ENCODE measurements at places on chromosomes 1 and 21. TPM values are rescaled to one million over a fixed set of nuclear protein-coding genes. Genes with fewer than 3 reads are reported as not detected.
A peak's percentile ranks its signal among the peaks of the same experiment; 100 is the strongest.

GRCh38 chr1:221708987-221709386 is 32.9 kb downstream of the DUSP10 start:
- peak; percentile 30 for DNase-seq

Gene TRIM17
- not detected for total RNA-seq

Gene NBPF10
- 0.20 TPM for total RNA-seq

DNA sequence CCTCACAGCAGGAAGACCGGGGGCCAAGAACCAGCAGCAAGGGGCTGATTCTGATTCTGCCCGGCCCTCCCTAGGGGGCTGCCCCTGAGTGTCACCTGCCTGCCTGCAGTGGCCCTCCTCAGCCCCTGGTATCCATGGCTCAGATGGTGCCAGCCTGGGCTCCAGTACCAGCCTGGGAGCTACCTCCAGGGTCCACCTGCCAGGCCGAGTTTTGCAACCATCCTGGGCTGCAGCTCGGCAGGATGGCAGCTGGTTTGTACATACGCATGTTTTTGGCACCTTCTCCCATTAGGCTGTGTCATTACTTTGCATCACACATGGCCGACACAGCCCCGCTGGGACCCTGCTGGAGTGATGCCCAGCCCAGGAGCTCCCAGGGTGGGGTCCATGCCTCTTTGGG is 93.3 kb upstream of the WNT4 start:
- DNase-seq: no peak

DNA sequence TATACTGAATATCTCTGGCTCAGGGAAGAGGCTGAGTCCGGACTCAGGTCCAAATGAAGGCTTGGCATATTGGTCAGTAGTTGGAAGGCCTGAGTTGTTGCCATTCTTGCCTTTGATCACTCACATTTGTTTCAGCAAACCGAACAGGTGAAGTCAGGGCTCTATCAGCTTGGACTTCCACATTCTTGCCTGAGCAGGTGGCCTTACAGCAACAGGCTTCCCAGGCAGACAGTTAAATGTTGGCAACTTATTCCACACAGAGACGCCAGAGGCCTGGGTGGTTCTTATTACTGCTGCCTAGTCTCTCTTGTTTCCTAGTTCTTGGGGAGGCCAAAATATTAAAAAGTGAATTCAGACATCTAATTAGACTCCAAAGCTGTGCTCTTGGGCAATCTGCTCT is 36.6 kb downstream of the XCL2 start:
- no peak for DNase-seq

DNA sequence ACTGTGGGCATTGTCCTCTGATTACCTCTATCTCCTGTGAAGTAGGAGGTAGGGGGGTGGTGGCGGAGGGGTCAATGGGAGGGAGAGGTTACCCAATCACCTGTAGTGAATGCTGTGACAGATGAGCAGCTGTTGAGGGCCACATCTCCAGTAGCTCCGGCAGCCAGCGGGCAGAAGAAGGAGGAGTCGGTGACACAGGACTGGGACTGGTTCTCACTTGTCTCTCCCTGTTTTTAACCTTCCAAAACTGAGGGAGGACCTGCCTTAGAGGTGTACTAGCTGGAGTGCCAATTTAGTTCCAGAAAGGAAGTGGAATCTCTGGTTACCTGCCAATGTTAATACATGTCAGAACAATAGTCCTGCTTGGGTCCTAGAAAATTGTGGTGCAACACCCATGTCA is 56.2 kb upstream of the ENAH start:
- DNase-seq: no peak

Gene ACADM
- 20.3 TPM for total RNA-seq

Measured in HT-29 (cell line).